GM10248 (cell line): ENCODE measurements at places on chromosomes 6 and 20.

- peak; percentile 62 for DNase-seq
Observed at GRCh38 chr6:3813150-3813780, 35.9 kb upstream of the FAM50B start.

GRCh38 chr20:33908336-33908735, 85.4 kb upstream of the RALY start:
- no peak for DNase-seq

DNA sequence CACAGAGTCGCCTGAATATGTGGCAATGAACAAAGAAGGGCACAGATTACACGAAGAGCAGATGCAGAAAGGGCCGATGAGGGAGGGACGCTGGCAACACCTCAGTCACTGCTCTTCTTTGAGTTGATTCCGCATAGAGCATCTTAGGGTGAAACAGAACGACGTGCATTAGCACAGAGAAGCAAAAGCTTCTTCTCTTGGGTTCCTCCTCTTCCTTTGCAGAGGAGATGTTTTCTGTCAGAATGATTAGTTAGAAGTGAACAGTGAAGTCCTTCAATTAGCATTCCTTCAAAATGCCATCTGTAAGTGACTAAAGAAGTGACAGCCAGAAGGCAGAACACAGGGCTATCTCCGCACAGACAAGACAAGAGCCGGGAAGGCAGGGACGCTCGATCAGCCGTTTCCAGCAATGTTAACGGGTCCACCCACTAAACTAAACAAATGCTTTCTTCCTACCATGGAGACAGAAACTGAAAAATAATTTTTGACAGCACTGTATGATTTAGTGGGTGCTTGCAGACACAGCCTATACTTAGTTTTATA, 219.8 kb upstream of the AGPAT4 start:
- DNase-seq: no peak

DNA sequence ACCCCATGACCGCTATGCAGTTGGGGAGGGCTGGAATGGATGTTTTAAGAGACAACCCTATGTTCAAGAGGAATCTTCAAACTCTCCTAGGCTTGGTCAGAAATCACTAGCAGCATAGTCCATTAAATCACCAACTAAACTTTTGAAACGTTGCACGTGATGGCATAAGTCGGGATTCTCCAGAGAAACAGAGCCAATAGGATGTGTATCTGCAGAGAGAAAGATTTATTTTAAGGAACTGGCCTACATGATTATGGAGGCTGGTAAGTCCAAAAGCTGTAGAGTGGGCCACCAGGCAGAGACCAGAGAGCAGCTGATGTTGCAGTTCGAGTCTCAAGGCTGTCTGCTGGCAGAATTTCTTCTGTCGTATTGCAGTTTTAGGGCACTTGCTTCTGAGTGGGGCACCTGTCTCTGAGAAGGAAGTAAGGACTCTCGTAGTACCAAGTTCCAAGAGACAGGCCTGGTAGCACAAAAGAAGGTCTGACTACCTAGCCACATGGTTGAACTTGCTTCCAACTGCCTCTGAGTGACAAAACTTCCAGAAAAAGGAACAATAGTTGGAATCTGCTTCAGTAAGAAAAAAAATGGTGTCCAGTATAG, 11.9 kb upstream of the IFNGR1 start:
- no peak for DNase-seq

- no peak for DNase-seq
Observed at GRCh38 chr20:41524980-41525613, 93.1 kb downstream of the CHD6 start.

- no peak for DNase-seq
Observed at GRCh38 chr6:16253399-16254144, 15.2 kb downstream of the GMPR start.

DNA sequence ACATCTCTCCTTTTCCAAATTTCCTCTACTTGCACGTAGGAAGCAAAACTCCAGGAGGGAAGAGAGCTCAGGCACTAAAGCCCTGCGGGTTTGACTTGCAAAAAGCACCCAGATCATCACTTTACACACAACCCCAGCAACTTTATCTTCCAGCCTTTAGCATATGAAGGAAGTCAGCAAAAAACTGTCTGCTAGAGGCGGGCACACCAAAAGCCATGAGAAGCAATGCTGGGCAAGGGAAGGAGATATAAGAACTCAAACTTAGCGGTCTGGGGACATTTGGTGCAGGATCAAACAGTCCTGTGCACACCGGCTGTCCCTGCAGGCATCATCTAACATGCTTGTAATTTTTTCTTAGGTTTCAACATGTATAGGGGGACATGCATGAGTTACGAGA, 113.3 kb downstream of the JPH2 start:
- no peak for DNase-seq

- DNase-seq: no peak
Observed at GRCh38 chr6:55694148-55694547, 115.2 kb upstream of the HMGCLL1 start.

DNA sequence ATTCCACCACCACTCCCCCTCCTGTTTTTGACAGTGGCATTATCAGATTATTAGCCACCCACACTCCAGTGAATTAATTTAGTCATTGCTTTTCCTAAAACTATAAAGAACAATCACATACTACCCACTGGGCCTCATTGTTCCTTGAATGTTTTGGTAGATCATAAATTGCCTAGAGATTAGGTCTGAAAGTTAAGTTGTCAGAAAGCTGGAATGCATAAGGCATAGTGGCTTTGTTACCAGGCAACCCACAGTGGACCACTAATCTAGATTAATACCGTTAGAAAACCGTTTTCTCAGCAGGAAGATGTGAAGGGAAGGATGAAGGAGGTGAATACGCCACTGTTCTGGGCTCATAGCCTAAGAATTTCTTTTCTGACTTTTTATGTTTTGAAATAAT, 75.6 kb downstream of the SAMD3 start:
- no peak for DNase-seq

GRCh38 chr20:48949304-48950170, 28.0 kb downstream of the ARFGEF2 start:
- DNase-seq: no peak

DNA sequence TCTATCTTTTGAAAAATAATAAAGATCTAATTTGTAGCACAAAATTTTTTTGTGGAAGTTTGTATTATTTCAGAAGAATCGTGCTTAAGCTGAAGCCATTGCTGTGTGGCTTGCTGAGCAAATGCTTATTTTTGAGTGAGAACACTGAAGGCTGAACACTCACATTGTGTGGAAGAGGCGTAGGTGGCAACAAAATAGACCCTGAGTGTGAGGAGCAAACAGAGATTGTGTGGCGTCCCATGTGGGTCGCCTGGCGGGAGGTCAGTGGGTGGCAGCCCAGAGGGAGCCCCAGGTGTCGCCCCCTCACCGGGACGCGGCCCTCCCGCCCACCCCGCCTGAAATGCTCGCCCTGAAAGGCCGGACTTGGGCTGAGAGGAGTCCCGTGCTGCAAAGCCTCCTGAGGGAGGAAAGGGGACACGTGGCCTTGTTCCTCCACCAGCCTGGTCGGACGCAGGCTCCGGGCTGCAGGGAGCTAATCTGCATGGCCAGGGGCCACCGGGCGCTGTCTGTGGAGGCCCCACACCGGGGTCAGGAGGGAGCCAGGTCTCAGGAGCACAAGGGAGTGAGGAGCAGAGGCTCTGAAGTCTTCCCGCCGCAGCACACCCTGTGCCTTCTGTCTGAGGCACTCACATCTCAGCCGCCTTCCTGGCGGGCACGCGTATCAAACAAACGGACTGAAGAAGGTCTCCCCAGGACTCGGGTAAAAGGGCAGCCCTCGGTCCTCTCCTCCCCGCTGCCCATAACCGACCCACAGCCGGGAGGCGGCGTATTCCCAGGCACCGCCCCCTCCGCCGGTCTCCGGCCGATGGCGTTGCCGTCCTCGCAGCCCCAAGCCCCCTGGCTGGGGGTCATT, 15.9 kb downstream of the DDO start:
- no peak for DNase-seq

DNA sequence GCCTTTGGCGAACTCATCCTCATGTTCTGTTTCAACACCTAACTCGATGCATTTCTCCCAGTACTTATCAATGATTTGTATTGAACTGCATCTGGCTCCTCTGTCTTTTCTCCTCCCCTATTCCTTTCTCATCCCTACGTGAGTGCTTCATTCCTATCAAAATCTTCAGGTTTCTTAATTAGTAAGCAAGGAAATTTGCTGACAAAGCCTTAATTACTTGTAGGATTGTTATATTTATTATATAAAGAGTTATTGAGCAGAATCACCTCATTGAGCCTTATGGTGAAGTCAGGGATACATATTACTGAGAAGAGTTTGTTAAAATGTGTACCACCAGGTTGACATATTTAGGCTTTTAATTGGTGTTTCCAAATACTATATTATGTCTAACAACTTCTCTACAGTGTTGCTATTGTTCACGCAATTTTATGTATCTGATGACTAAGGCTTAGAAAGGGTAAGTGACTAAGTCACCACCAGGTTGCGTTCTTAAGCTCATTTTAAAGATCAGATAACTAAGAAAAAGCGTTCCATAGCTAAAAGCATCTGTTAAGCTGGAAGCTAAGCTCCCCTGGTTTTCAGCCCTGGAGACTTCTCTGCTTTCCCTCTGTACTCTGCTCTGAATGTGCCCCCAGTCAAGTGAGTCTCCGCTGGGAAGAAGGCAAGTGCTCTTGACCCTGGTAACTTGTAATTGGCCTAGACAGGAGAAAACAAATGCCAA, 18.9 kb downstream of the SCGN start:
- no peak for DNase-seq

- DNase-seq: no peak
Observed at GRCh38 chr6:96803106-96803481, 34.2 kb downstream of the GPR63 start.

DNA sequence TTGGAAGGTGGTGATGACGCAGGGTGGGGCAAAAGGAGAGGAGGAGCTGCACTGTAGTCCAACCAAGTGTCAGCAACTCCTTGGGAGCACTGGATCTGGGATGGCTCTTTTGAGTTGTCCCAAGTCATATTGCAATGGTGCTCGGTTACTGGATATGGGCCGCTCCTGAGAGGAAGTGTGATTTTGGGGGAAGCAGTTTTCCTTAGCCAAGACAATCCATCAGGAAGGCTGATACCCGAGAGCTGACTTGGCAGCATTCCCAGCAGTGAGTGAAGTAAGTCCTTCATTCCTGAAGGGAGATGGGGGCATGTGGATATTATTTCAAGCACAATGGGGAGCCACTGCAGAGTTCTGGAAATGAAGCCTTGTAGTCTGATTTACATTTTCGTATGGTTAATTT, 354.1 kb downstream of the RFPL4B start:
- DNase-seq: no peak

DNA sequence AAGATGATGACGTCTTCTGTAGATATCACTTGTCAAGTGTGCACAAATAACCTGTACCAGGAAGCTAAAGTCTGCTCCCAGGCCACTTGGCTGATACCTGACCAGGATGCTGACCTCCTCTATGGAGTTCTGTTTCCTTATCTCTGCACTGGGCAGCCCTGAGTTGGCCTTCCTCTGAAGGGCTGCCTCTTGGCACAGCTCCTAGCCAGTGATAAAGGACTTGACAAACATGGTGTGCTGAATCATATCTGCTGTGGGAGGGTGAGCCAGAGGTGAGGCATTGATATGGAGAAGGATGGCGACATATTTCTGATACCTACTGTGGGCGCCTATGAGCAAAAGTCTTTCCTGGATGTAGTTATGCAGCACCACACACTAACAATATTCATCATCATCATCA, 32.8 kb upstream of the FOXA2 start:
- no peak for DNase-seq

GRCh38 chr6:105430685-105431084, 27.8 kb upstream of the PREP start:
- DNase-seq: no peak

- DNase-seq: no peak
Observed at GRCh38 chr20:63940472-63941266, 15.5 kb downstream of the UCKL1 start.

- DNase-seq: no peak
Observed at GRCh38 chr6:37731371-37731770, 33.7 kb upstream of the MDGA1 start.

DNA sequence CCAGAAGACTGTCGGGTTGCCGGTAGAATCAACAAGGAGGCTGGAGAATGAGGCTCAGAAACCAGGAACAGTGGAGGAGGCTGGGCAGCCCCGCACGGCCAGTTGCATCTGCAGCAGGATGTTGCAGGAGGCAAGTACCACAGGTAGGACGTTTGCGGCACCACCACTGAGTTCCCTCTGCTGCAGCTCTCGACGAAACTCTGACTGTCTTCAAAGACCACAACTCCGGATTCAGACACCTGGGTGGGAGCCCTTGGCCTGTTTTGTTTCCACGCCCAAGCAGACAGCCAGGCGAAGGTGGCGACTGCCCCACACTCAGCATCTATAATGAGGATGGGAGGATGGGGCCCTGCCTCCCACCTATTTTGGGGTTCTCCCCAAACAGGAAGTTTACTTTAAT, 218.2 kb downstream of the ZDHHC14 start:
- DNase-seq: no peak

- peak; percentile 64 for DNase-seq
Observed at GRCh38 chr6:36912586-36912985, 26.8 kb downstream of the C6orf89 start.

- no peak for DNase-seq
Observed at GRCh38 chr6:53623497-53623896, 42.1 kb downstream of the KLHL31 start.

- no peak for DNase-seq
Observed at GRCh38 chr6:155309150-155309549, 5.1 kb downstream of the TFB1M start.

DNA sequence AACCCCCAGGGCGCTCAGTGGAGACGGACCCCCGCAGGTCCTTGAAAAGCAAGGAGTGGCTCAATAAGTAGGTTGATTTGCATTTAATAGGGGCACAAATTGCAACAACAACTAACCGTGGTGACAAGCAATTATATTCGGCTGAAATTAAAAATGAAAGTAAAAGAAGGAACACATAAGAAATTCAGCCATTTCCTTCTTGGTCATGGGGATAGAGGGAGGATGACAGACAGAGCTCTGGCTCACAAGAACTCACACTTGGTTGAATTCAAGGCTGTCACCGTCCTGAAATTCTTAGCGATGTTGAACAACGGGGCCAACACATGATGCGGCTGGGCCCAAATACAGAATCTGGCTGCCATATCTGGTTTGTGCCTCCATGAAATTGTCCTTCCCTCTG, 129.0 kb downstream of the EDN3 start:
- DNase-seq: no peak

- DNase-seq: no peak
Observed at GRCh38 chr6:134198093-134198492, 119.8 kb downstream of the SGK1 start.

GRCh38 chr6:110661414-110661813, 153.9 kb downstream of the CDK19 start:
- no peak for DNase-seq

GRCh38 chr20:6120491-6120988, 2.3 kb downstream of the FERMT1 start:
- DNase-seq: no peak
